ENCODE measurements at places on chromosomes 12 and 14.

DNA sequence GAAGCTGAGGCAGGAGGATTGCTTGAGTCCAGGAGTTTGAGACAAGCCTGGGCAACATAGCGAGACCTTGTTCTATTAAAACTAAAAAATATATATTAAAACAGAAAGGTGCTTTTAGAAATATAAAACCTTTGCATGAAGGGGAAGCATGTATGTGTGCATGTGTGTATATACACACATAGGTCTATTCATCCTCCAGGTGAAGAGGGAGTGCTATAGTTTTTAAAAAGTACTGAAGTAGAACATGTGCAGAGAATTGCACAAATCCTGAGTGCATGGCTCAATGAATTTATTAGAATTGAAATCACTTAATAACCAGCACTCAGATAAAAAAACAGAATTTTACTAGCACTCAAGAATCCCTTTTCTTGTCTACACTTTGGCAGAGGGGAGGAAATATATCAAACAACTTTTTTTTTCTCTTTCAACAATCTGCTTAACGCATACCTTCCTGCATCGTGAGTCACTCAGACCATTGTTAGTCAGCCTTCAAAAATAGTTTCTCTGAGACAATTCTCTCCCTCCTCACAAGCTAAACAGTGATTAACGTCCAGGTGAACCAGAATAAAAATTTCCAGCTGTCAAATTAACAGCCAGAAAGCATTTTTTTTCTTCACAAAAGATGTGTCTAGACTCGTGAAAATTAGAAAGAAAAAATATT lies 17.7 kb upstream of the NEDD1 start:
- no peak for DNase-seq

- no peak for DNase-seq
Measured at GRCh38 chr12:31035967-31036665, 37.5 kb upstream of the DDX11 start.

- no peak for DNase-seq
Measured at GRCh38 chr14:76678244-76678800, 82.9 kb upstream of the VASH1 start.

- no peak for DNase-seq
Measured at GRCh38 chr12:61739925-61740324, 520.3 kb upstream of the USP15 start.

DNA sequence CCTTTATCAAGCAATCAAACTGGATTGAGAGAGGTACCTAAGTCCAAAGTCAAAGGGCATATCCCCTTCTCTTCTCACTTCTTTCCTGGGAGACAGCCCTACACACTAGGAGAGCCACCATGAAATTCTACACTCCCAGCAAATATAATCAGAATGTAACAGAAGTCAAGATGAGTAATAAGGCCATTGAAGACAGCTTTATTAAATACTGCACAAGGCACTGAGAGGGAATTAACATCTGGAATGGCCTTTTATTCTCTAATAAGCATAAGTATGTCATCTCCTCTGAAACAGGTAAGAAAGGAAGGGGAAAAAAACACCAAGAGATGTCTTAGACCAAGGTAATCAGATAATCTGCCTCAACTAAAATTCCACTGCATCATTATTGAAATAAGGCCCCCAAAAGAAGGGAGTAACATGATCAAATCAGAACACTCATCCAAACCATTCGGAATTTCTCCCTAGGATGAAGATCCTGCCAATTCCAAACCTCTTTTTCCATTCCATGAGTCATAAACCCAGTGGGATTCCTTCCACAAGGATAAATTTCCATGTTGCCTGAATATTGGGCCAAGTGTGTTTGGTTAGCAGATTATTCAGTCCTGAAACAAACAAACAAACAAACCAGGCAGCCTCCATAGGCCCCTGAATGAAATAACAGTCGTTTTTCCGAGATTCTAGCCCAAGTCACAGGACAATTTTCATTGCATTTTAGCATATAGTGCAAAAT lies 19.9 kb downstream of the SLC35F4 start:
- DNase-seq = no peak

DNA sequence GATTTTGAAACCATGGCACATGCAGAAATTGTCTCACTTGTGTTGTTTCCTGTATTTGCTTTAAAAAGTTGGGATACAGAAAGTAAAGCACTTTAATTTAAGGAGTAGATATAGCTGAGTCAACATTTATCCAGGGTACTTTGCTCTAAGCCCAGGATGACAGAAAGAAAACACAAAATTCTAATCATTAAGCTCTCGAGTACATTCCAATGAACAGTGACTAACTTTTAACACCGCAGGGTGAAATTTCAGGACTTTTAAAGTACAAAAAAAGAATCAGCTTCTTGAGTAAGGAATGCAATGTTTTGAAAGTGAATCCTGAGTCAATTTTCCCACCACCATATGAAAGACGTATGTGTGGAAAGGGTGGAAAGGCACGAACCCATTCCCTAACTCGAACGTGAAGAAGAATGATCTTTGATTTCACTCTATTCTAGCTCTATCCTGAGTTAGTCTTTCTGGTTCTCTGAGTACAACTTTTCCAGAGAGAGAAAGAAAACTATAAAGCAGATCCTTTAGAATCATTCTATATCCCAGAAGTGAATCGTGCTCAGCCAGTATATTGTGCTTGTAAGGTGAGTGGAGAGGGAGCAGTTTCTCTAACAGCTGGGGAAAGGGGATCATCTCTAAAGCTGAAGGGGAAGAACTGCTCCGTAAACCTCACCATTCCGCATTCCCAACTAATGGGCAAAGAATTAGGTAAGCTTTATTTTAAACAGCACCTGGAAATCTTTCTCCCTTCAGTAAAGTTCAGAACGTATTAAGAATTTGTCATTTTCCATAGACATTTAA lies 779.0 kb upstream of the FLRT2 start:
- DNase-seq = no peak

DNA sequence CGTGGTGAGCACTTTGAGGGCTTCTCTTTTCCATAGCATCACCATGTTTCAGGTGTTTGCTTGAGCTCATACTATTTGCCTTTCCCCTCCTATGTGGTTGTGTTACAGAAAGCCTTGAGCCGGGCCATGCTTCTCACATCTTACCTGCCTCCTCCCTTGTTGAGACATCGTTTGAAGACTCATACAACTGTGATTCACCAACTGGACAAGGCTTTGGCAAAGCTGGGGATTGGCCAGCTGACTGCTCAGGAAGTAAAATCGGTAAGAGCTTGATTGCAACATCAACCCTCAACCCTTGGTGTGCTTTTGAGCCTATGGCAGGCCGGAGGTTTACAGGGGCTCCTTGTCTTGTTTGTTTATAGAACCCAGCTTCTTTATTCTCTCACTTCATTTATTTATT lies 8.1 kb downstream of the LETMD1 start:
- peak; percentile 21 for DNase-seq

- DNase-seq = no peak
Measured at GRCh38 chr12:88437226-88437625, 143.0 kb downstream of the KITLG start.

- DNase-seq = no peak
Measured at GRCh38 chr12:97575403-97576193, 113.0 kb downstream of the RMST start.

- no peak for DNase-seq
Measured at GRCh38 chr12:117042171-117042842, 56.9 kb downstream of the TESC start.

- DNase-seq = no peak
Measured at GRCh38 chr12:23139026-23139425, 514.1 kb downstream of the ETNK1 start.

DNA sequence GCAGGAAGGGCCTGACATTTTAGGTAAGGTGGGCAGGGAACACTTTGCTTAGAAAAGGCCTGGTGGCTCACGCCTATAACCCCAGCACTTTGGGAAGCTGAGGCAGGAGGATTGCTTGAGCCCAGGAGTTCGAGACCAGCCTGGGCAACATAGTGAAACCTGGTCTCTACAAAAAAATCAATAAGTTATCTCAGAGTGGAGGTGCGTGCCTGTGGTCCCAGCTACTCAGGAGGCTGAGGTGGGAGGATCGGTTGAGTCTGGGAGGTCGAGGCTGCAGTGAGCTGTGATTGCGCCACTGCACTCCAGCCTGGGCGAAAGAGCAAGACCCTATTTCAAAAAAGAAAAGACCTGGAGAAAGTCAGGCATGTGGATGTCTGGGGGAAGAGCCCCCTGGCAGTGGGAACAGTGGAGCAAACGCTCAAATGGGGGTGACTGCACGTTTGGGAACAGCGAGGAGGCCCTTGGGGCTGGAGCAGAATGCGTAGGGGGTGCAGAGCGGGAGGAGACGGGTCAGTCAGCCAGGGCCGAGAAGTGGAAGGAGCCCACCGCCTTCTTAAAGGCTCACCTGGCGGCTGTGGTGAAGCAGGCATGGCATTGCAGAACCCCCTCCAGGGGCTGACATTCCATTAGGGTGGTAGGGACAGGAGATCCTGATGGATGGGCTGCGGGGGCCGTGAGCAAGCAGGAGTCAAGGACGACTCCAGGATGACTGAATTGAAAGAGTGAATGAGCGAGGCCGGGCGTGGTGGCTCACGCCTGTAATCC lies 6.2 kb upstream of the KIF26A start:
- DNase-seq = no peak

- DNase-seq = no peak
Measured at GRCh38 chr14:95458459-95458858, 58.0 kb downstream of the SYNE3 start.

GRCh38 chr14:103923863-103924262 lies 4.4 kb upstream of the TDRD9 start:
- DNase-seq = no peak

DNA sequence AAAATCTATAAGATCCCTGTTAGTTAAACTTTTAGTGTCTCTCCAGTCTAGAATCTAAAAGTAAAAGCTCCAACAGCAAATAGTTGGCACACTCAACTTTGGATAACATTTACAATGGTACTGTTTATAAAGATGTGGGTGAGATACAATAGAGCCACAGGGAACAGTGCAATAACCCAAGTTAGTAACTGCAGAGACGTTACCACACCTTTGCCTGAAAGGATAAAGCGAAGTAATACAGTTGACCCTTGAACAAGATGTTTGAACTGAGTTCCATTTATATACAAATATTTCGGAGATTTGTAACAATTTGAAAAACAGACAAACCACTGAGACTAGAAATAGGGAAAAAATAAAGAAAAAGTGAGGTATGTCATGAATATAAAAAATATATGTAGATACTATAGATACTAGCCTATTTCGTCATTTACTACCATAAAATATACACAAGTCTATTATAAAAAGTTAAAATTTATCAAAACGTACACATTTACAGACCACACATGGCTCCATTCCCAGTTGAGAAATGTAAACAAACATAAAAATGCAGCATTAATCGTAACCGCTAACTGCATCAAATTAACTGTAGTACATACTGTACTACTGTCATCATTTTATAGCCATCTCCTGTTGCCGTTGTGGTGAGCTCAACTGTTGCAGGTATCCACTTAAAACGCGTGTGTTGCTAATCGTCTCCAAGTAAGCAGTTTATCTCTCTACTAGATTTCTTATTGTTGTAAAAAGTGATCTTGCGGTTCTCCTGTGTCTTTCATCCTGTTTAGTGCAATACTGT lies 56.5 kb upstream of the HIF1A start:
- no peak for DNase-seq

DNA sequence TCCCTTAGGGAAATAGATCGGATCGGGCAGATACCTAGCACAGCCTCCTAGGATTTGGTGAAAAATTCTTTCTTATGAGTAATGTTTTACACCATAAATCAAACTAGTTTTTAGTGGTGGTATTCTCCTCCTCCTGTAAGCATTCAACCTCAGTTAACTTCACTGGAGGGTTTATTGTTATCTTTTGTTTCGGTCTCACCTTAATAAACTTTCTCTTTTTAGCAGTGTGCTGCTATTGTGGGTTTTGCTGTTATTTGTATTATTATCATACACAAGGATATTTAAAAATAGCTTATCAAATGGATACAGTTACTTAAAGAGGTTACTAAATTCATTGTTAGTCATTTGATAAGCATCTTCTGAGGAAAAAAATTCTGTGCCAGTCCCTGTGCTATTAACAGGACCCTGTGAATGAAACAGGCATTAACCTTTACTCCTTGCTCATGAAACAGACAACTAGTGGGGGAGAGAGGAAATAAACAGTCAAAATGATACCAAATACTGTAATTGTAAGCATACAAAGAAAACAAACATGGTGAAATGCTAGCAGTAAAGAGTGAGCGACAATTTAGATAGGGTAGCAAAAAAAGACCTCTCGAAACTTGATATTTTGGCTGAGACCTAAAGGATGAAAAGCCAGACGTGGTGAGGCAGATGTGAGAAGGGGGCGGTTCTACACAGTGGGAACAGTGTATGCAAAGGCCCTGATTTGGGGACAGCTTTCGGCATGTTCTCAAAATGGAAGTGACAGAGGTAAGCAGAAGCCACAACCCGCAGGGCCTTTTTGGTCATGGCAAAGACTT lies 178.7 kb upstream of the SOX5 start:
- DNase-seq = no peak

- DNase-seq = no peak
Measured at GRCh38 chr12:65585648-65586602, 238.4 kb upstream of the HMGA2 start.

DNA sequence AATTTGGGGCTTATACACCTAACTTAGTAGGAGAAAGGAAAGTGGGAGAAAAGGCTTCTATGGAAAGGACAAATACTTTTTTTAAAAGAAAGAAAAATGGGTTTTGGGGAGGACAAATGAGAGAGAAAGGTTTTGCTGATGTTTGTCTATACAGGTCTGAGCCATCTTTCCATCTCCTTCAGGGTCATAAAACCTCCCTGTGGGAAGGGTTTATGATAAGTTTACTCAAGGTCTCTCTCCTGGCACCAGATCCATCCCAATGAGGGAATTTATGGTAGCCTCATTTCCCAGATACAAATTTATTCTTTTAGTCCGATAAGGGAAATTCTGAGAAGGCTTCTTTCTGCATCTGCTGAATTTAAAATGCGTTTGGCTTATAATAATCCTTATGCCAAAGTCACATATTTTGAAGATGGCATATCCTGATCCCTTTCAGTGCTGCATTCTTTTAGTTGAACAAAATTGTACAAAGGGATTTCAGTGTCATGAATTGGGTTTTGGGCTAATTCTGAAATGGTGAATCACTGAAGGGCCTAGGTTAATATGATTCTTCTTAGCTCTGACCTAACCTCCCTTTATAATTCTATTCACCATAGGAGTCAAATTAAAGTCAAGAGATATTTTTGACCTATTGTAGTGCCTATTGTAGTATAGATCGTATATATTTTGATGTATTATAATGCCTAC lies 173.5 kb upstream of the DYRK2 start:
- no peak for DNase-seq

DNA sequence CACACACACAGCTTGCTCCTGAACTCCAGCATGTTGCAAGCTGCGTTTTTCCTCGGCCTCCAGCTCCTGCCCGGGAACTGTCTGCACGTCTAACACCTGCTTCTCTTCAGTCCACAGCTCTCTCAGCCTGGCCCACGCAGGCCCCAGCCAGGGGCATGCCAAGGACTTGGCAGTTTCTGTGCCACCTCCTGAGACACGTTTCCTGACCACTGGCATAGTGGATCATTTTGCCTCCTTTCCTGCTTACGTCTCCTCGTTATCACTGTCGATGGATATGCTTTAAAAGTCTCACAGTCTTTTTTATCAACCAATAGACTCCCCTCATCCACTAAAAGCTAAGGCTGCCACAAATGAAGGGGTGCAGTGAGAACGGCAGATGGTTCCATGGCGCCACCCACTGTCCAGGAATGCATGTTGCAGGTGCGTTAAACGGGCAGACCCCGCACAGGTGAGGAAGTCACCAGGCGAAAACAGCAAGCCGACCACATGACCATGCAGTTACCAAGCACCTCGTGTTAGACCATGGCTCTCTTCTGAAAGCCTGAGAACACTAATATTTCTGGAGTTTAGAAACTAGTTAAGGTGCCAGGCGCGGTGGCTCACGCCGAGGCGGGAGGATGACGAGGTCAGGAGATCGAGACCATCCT lies 14.7 kb upstream of the TEAD4 start:
- DNase-seq = peak; percentile 12

GRCh38 chr14:42014301-42014700 lies 407.6 kb downstream of the LRFN5 start:
- DNase-seq = no peak
